ENCODE measurements at places on chromosomes 13 and 19. TPM values are rescaled to one million over a fixed set of nuclear protein-coding genes. Genes with fewer than 3 reads are reported as not detected.

PSG6 gene
- not detected for total RNA-seq

CAMSAP3 gene
- total RNA-seq: not detected

TSHZ3 gene
- total RNA-seq: not detected

SIGLEC5 gene
- total RNA-seq: not detected

All from Karpas-422 (cell line).